Activated CD4-positive, alpha-beta T cell treated with anti-CD3 and anti-CD28 coated beads, Interleukin-2, amount 50 U/mL, for 1 hour (primary cell): ENCODE measurements at places on chromosomes 7 and 10.

DNA sequence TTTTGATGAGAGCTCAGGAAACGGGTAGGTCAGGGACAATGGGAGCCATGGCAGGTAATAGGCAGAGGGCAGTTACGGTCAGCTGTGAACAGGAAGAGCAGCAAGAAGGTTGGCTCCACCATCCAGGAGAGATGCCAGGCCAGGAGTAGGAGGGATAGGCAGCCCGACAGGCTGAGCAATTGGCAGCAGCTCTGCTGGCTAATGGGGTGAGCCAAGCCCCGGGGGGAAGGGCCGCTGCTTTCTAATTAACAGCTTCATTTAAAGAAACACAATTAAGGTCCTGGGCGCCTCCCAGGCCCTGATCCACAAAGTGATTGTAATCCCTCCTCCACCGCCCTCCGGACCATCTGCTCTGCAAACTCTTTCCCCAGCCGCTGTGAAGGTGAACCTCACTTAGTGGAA is 23.7 kb downstream of the SH2B2 start:
- no peak for DNase-seq

DNA sequence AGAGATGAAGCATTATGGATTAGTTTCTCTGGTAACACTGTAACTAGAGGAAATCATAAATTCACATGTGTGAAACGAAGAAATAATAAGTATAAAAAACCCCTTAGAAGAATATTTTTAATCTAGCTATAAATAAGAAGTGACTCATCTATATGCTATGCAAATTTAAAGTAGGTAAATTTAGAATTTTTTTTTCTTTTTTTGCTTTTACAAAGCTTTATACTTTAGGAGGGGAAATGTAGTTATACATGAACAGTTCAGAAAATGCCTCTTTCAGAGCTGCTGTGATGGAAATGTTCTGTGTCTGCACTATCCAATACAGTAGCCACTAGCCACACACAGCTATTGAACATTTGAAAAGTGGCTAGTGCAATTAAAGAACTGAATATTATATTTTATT is 87.3 kb downstream of the REEP3 start:
- no peak for DNase-seq

DNA sequence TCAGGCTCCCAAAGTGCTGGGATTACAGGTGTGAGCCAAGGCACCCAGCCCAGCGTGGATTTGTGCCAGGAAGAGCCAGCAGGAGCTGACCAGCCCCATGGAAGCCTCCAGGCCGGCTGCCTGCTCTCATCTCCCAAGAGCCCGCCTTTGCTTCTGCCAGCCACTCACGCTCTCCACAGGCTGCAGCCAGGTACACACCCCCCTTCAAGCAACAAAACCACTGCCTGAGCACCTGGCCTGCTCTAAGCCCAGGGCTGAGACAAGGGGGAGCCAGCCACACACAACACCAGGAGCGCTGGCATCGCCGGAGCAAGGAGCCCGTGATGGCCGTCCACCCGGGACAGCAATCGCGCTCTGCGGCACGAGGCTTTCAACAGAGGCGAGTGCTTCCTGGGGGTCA is 34.5 kb downstream of the MAD1L1 start:
- no peak for DNase-seq

DNA sequence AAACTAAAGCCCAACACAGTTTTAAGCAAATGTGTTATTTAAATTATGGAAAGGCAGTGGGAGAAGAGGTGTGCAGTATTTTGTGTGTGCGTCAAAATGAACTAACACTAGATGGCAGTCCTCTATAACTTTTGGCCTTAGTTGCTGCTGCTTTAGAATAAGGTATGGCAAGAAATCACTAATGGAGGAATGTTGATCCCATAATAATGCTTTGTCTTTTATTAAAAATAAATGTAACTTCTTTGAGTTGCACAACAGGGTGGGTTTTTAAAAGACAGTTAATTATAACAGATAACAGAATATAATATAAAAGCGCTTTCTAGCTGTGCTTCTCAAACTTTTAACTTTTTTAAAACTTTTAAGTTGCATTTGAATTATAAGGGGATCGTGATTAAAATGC is 56.4 kb downstream of the BBS9 start:
- DNase-seq: no peak
